ENCODE measurements at places on chromosomes 16 and 17. TPM values are rescaled to one million over a fixed set of nuclear protein-coding genes. Genes with fewer than 3 reads are reported as not detected.

GRCh38 chr16:26665166-26665939, 401.4 kb upstream of the C16orf82 start:
- no peak for DNase-seq

DNA sequence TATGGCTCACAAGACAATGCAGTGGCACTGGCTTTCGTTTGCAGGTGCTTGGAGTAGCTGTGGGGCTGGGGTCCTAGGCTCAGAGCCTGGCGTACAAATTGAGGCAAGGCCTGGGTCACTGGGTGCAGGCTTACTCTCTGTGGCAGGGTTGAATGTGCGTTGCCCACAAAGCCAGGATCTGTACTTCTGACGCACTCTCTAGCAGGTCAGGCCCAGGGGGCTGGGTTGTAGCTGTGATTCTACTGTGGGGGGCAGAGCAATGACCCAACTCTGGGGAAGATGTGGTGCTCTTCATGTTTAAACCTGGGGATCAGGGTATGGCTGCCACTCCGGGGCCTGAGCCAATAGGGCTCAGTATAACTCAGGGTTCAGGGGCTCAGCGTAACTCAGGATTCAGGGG, 6.4 kb upstream of the PRSS21 start:
- no peak for DNase-seq

Gene MYH8
- not detected for total RNA-seq

DNA sequence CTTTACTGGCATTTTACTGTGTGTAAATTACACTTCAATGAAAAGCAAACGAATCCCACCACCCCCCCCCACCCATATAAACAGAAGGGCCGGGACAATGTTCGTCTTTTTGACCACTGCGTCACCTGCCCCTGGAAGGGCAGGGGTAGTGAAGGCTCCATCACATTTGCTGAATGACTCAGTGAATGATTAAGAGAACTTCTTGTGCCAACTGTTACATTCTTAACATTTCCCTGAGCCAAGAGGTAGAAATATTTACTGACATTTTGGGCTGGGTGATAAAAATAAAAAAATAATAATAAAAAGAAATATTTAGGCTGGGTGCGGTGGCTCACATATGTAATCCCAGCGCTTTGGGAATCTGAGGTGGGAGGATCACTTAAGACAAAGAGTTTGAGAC, 24.1 kb downstream of the C16orf96 start:
- peak; percentile 18 for DNase-seq

GRCh38 chr16:56915336-56916119, 16.4 kb upstream of the HERPUD1 start:
- no peak for DNase-seq

Gene SLFN14
- not detected for total RNA-seq

DNA sequence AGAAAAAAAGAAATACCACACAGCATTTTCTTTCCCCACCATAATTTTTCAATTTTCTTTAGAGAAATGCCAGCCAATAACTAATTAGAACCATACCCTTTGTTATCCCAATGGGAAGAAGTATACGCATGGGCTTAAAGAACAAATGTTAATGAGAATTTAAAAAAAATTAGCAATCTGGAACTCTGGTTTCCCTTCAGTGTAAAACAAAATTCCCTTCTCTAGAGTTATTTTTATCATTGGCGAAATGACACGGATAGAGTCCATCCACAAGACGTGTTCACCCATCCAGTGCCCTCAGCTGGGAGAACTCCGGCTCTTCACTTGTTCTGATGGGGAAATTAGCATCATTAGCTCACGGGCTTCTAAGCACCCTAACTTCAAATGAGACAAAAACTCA, 3.3 kb downstream of the NXN start:
- DNase-seq = no peak

Gene TP53TG3F
- total RNA-seq = not detected

Gene TERB1
- not detected for total RNA-seq

- DNase-seq = no peak
Observed at GRCh38 chr17:29557739-29558116, 9.1 kb downstream of the ABHD15 start.

- DNase-seq = no peak
Observed at GRCh38 chr16:2022723-2023091, 3.1 kb downstream of the NPW start.

Gene EVPL
- not detected for total RNA-seq

GRCh38 chr16:1677942-1678499, at the start of gene JPT2:
JPT2 (plus strand) TSS chr16:1678279; CDS start chr16:1678313, 34 bp downstream.
- peak; percentile 96 for DNase-seq

- DNase-seq = peak; percentile 93
Observed at GRCh38 chr16:29807426-29808218, 1.3 kb downstream of the MAZ start.

DNA sequence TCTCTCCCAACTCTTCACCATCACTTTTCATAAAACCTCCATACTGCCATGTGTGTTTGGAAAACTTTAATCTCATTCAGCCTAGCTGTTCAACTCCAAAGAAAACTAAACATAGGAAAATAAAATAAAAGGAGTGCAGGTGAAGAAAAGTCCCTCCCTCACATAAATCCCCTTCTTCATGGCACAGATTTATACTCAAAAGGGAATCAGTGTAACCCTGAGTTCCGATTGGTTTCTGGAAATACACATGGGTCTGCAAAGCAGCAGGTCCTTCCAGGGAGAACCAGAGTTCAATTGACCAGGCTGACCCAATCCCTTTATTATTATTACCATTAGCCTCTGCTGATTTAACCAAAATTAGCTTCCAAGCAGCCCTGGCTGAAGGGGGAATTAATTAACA, 8.9 kb upstream of the HOXB2 start:
- DNase-seq = no peak

GRCh38 chr17:50977487-50978159, 111.5 kb upstream of the TOB1 start:
- no peak for DNase-seq

DNA sequence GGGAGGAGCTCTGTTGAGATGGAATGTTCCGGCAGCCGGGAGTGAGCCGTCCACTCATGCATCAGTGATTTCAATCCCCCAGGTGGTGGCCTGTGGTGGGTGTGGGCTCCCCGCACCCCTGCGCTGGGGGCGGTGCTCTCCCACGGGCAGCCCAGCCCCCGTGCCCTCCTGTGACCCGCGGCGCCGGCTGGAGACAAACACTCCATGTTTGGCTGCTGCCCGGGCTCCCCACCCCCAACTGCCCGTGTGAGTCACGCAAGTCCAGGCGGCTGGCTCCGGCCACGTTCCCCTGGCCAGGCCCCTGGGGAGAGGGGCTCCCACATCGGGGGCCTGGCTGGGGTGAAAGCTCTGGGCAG, 29.4 kb downstream of the CACNA1H start:
- DNase-seq = no peak

- DNase-seq = no peak
Observed at GRCh38 chr17:20053361-20053964, 44.3 kb downstream of the SPECC1 start.

GRCh38 chr17:50331085-50331791, 14.7 kb upstream of the XYLT2 start:
- DNase-seq = peak; percentile 90

DNA sequence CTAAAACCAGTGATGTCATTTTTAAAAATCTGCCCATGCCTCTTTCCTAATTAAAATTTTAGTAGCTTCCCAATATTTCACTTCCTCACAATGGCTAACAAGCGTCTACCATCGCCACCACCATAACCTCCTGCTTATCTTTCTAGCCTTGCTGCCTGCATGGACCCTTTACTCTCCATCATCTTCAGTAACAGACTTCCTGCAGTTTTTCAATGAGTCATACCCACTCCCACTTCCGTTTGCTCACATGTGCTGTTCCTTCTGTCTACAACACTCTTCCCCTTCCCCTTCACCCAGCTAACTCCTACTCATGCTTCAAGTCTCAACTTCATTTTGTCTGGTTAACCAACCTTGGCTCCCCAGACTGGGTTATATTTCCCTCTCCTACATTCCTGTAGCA, 12.8 kb upstream of the SKAP1 start:
- peak; percentile 79 for DNase-seq

DNA sequence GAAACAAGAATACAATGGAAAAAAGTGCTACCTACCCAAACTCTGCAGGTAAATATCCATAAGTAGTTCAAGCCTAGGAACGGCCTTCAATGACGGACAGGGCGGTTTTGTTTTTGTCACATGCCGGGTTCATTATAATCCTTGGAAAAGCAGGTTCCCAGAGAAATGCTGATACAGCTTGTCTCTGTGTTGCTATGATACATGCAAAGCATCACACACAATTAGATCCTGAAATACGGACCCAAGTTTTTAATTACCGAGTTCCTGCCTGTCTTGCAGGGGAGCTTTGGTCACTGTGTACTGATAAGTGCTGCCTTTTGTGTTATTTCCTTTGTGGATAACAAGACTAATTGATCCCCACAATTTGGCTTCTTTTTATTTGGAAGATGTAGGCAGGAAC, 217.4 kb downstream of the HAPSTR1 start:
- DNase-seq = no peak

DNA sequence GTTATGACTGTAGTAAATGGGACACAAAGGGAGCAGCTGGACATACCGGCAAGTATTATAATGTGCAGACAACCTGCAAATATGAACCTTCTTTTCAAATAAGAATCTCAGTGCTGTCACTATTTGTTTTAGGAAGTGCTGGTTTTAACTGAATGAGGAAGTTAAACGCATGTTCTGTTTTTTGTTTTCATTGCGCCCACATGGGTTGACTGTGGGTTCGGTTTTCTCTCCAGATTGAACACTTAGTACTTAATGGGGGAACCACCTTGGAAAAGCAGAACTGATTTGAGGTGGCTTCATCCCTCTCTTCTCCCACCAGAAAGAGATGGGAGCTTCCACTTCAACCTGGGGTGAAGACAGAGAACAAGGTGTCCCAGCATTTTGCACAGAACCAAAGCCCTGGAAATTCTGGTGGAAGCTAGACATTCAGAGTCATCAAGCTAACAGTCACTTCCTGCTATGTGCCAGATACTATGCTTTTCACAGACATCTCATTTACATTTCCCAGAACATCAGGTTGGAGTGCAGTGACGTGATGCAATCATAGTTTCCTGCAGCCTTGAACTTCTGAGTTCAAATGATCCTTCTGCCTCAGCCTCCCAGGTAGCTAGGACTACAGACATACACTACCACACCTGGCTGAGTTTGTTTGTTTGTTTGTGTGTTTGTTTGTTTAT, 149.8 kb downstream of the CDH13 start:
- DNase-seq = peak; percentile 53

All from HT1080 (cell line).